Right ventricle myocardium superior (tissue), 1 donor: ENCODE measurements at places on chromosomes 1 and 21. TPM values are rescaled to one million over a fixed set of nuclear protein-coding genes. Genes with fewer than 3 reads are reported as not detected.

GRCh38 chr1:170663404-170664092 lies 383 bp upstream of the PRRX1 start:
- DNase-seq = no peak

Gene GBP2
- total RNA-seq = 11.1 TPM

Gene CD34
- total RNA-seq = 72.5 TPM

DNA sequence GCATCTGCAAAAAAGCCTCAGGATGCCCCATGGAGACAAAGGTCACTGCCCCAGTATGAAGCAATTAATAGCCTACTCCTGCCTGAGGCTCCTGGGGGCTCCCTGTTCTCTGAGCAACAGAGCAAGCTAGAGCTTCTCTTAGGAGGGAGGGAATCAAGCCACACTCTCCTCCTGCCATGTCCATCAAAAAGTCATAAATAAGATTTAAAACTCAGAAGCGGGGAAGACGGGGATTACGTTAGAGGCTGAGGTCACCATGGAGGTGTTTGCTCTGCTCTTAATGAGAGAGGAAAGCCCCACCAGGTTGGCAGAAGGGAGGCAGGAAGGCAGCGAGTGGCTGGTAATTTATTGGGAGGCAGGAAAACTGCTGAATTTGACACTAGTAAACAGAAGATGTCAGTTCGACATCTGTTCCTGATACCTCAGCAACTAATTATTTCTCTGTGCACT lies 98.4 kb upstream of the TNR start:
- no peak for DNase-seq

Gene SH3BGRL3
- total RNA-seq = 33.9 TPM

DNA sequence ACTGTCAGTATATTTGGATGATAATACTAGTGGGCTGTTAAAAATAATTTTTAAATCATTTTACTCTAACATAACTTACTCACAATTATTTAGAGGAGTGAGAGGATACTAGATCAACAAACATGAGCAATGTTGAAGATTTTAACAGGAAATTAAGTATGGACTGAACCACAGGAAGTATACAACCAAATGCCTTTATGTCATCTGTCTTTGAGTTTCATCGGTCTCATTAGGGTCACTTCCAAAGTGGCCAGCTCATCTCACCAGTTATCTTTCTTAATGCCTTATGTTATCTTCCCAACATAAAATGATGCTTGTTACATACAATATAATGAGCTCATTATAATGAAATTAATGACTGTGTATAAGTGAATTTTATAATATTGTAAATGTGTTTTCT lies 1.5 kb upstream of the RGS1 start:
- DNase-seq = no peak

Gene TRIM62
- 1.9 TPM for total RNA-seq

DNA sequence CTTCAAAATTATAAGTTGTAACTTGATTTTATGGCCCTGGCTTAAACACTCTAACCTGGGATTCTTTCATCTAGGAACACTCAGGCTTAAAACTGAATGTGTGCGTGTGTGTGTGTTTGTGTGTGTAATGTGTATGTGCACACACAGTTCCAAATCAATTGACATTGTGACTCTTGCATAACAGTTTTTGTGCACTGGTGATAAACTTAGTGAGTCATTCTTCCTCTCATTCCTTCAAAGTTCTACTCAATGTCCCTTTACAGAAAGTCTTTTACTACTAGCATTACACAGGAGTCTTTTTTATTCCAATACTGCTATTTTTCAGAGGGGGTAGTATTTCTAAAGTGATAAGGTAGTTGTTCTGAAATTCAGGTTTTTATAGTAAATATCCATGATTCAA lies 943.6 kb downstream of the KCNT2 start:
- no peak for DNase-seq
